ENCODE measurements at places on chromosomes 7 and 10.

DNA sequence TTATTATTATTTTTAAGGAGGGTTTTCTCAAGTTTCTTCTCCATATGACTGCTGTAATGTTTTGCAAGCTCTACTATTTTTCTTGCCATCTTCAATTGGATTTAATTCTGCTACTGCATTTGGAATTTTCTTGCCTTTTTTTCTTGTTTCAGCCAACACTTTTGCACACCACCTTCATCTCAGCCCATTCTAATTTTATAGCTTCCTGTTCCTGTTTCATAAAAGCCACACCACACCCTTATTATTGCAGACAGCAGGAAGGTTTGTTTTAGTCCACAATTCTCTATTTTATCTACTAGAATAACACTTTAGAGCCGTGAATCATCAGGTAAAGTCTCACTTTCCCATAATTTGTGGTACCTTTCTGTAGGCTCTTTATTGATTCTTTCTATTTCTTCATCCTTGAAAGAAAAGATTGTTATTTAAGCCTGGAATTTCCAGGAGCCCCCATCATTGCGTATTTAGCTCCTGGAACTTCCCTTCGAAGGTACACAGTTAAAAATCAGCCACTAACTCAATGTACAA is 209.3 kb upstream of the TBX20 start:
- DNase-seq = no peak

DNA sequence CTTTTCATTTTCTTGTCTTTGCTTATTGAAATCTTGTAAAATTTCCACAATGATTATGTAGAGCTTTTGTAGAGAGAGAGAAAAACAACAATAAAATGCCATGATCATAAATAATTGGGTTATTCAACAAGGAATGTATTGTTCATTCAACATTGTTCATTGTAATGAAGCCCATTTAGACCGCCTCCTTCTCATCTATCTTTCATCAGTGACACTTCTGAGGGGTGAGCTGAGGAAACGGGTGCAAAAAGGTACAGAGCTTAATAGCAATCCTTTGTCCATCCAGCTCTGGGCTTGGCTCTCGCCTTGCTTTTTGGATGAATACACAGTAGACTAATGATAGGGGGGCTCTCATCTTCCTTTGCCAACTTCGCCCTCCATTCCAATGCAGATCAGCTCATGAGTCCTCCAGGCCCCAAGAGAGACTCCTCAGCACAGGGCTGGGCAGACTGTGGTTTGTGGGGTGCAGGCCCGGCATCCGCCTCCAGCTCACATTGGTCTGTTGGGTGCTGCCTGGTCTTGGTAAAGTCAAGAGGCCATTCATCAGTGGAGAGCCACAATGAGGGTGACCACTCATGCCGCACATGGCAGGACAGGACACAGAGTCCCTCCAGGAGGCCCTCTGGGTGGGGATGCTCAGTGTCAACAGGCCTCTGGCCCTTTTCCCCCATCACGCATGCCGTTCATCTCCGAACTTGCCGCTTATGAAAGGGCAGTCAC is 17.9 kb upstream of the PPA1 start:
- DNase-seq = no peak

GRCh38 chr7:151566897-151567320 is 47.2 kb upstream of the RHEB start:
- no peak for DNase-seq

DNA sequence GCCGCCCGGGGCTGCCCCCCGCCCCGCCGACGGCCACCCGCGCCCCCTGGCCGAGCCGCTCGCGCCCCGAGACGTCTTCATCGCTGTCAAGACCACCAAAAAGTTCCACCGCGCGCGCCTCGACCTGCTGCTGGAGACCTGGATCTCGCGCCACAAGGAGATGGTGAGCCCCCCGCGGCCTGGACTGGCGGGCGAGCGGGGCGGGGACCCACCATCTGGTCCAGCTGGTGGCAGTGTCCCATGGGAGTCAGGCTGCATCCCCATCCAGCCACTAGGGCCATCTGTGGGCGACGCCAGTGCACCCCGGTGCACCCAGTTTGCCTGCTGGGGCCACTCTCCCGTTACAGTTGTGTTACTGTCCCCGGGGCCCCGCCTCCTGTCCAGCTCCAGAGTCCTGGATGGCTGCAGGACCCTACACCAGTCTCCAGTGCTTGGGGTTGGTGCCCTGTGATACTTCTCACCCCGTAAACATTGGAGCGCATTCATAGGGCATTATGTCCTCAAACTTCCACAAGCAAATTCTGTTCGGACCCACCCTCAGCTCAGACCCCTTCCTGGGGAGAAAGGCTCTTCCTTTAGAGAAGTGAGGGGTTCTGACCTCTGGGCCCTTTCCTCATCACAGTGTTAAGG is 672 bp downstream of the LFNG start:
- no peak for DNase-seq

DNA sequence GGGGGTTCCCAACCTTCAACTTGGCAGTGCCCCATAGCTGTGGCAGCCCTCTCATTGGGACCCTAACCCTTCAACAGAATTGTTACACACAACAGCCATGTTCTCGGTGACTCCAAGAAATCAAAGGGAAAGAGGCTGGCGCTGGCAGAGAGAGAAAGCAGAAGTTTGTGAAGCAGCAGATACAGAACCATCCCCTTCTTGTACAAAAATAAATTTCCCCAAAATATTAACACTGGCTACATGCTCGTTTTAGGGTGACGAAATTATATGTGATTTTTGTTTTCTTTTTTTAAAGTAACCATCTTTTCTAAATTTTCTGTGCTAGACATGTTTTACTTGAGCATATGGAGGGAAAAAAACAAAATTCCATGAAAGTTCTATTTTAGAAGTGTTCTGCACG is 45.2 kb upstream of the SAMD8 start:
- no peak for DNase-seq

All from GM13976 (cell line).